ENCODE measurements at places on chromosomes 2 and 18.

- DNase-seq, result no peak
These were observed 988.8 kb upstream of the CNTNAP5 start for GRCh38 chr2:123036300-123036699.

DNA sequence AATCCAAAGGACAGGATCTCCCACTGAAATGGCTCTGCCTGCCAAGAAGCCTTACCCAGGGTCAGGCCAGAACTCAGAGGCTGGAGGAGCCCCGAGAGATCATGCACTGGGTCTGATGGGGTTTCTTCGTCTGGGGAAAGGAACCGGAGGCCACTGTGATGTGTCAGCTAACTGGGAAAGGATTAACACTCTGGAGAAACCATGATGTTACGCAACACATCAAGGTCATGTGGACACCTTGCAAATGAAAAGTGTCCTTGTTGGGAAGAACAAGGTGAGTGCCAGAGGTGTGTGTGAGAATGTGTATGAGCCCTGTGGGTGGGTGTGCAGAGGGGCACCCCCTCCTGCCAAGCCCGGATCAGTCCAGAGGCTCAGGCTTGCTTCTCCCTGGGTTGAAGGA, 86.9 kb downstream of the CRACDL start:
- DNase-seq, result no peak

DNA sequence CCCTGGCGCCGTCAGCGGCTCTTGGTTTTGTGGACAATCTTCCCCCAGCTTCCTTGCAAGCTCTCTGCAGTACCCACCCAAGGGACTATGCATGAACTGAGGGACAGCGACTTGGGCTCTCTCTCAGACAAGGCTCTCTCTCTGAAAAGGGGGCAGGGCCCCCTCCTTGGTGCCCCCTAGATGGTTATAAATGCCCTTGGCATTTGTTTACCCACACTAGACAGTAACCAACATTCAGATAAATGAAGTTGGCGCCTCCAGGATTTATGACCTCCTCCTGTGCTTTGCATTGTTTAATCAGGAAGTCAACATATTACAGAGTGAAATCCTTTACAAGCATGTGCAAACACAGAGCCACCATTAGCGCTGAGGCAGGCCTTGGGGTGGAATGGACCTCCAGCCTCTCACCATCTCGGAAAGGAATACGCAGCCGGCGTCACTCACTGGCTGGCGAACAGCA, 547.4 kb upstream of the ID2 start:
- no peak for DNase-seq

DNA sequence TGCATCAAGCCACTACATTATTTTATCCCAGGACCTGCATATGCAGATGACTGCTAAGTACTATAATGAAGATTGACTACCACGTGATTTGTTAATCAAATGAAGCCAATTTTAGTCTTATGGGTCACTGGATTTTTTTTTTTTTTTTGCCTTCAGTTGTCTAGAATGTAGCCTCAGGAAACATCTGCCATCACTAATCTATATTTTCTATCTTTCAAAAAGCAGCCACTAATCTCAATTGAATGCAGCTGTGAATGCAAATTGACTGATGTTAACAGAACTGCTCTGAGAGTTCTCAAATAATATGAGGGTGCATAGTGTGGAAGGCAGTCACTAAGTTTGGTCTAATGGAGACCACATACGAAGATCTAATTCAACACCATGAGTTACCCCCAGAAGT, 106.3 kb downstream of the ABCA12 start:
- no peak for DNase-seq

DNA sequence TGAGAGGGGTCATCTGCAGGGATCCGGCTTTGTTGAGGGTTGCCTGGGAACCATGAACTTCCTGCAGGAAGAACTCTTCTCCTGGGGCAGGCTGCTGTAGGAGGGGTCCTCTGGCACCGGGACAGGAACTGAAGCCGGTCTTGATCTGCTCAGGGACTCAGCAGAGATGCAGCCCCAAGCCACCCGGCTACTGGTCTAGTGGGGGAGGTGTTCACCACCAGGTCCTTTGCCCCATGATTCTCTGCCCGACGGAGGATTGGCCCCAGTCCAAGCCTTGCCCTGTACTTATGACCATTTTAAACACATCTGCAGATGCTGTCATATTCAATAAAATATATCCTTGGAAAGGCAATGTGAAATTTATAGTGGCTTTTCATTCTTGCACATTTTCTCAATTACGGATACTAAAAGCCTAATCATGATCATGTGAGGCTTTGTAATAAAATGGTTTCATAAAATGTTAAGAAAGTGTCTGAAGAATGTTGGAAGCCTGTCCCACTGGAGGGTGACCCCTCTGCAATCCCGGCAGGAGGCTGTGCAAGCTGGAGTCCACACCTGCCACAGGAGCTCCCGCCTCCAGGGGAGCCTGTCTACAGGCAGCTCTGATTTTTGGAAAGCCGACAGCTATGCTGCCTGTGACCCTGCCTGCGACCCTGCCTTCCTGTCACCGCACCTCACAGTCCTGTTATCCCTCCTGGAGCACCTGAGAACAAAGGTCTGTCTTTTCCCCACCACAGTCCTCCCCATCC, 98.8 kb upstream of the TAF1B start:
- no peak for DNase-seq

- DNase-seq, result no peak
These were observed 204.8 kb downstream of the RBM43 start for GRCh38 chr2:151056870-151057269.

- no peak for DNase-seq
These were observed 297.0 kb upstream of the PKDCC start for GRCh38 chr2:41750829-41751228.

DNA sequence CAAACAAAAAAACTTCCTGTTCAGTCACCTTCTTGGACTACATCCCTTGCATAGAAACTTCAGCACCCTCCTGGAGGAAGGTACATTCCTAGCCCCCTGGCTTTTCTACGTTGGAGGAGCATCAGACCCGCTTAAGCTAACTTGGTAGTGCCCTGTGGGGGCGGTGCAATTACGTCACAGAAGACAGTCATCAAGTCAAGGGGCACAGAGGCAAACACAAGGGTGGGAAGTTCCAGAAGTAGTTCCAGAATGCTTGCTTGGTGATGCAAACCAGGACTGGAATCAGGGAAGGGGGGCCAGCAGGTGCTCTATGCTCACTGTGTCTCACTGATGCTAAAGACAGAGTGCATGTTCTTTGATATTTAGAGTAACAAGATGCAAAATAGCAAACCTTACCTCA, 15.2 kb upstream of the AGFG1 start:
- no peak for DNase-seq

- DNase-seq, result no peak
These were observed 1103.6 kb downstream of the LRP1B start for GRCh38 chr2:141027221-141027620.

DNA sequence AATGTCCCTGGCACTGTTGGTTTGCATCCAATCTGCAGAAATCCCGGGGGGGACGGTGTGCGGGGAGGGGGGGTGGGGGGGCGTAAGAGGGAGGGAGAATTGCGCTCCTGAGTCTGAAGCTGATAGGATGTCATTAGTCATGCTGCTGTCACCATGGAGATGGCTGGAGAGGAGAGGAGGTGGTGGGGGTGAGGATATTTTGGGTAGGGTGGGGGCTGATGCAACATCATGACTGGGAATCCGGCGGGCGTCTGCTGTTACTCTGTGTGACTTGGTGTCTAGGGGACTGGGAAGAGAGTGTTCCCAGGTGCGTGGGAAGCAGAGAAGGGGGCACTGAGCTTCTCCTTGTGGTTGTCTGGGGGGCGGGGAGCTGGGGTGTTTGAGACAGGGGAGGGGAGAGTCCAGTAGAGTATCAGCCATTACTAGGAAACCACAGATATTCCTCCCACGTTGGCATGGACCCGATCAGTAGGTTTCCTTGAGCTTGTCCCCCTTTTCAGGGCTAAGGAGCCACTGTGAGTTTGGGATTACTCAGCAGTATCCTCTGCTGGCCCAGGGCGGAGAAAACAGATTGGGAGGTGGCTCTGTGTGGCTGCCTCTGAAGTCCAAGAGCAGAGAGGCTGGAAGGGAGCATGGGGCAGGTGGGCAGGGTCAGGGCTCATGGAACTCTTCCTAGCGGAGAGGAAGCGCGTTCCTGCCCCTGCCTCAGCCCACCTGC, 18.9 kb downstream of the TET3 start:
- DNase-seq, result no peak

DNA sequence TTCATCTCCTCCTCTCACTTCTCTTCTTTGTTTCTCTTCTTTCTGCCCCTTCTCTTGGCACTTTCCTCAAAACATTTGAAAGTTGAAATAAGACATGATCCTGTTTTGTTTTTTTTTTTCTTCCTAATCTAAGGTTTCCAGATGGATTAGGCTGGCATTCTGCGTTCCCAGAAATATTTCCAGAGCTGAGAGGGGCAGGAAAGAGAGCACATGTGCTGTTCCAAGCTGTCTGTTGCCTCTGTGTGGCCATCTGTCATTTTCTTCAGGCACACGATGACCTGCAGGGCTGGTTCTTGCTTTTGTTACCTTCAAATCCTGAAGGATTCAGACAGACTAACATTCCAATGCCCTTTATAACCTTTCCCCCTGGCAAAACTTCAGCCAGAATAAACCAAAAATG, 142.9 kb downstream of the RNF144A start:
- DNase-seq, result no peak

DNA sequence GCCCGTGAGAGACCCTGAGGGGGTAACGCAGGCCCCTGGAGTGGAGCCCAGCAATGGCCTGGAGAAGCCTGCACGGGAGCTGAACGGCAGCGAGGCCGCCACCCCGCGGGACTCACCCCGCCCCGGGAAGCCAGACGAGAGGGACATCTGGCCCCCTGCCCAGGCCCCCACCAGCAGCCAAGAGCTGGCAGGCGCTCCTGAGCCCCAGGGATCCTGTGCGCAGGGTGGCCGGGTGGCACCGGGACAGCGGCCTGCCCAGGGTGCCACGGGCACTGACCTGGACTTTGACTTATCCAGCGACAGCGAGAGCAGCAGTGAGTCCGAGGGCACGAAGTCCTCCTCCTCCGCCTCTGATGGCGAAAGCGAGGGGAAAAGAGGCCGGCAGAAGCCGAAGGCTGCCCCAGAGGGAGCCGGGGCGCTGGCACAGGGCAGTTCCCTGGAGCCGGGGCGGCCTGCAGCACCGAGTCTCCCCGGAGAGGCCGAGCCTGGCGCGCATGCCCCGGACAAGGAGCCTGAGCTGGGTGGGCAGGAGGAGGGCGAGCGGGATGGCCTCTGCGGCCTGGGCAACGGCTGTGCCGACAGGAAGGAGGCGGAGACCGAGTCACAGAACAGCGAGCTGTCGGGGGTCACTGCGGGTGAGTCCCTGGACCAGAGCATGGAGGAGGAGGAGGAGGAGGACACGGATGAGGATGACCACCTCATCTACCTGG, 35.1 kb downstream of the CTDP1 start:
- DNase-seq, result no peak

DNA sequence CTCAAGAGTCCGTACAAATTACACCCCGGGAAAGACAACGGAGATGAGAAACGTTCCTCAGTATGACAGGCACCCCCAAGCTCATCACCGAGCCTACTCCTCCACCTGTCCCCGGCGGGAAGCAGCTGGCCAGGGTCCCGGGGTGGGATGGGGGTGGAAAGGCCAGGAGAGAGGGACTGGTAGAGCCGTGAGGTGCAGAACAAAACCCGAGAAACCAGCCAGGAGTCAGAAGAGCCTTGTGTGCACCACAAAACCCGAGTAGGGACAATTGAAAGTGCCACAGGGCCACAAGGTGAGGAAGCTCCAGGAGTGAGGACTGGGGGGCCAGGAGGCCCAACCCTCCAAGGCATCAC, 75.5 kb upstream of the SALL3 start:
- DNase-seq, result no peak

DNA sequence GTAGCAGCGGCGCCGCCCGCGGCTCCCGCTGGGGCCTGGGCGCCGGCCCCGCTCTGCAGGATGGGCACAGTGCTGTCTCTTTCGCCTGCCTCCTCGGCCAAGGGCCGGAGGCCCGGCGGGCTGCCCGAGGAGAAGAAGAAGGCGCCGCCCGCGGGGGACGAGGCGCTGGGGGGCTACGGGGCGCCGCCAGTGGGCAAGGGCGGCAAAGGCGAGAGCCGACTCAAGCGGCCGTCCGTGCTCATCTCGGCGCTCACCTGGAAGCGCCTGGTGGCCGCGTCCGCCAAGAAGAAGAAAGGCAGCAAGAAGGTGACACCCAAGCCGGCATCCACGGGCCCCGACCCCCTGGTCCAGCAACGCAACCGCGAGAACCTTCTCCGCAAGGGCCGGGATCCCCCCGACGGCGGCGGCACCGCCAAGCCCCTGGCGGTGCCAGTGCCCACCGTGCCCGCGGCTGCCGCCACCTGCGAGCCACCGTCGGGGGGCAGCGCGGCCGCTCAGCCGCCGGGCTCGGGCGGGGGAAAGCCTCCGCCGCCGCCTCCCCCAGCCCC, 369 bp downstream of the CDK5R2 start:
- DNase-seq, result no peak

DNA sequence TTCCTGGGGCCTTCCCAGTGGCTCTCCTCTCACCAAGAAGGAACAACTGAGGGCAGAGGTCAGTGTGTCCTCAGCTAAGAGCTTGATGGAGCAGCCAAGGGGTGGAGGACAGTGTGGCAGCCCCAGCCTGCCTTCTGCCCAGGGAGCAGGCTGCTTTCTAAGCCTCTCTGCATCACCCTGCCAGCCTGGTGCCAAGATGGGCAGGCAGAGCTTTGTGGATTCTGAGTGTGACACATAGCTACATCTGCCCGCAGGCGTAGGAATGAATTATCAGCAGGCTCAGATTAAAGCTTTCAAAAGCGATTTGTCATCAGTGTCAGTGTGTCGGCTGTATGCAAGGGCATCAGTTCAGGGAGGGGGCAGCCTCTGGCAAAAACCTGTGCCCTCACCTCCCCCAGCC, 8.7 kb downstream of the MAL start:
- no peak for DNase-seq

- no peak for DNase-seq
These were observed 680 bp downstream of the CTDSP1 start for GRCh38 chr2:218400167-218400929.

DNA sequence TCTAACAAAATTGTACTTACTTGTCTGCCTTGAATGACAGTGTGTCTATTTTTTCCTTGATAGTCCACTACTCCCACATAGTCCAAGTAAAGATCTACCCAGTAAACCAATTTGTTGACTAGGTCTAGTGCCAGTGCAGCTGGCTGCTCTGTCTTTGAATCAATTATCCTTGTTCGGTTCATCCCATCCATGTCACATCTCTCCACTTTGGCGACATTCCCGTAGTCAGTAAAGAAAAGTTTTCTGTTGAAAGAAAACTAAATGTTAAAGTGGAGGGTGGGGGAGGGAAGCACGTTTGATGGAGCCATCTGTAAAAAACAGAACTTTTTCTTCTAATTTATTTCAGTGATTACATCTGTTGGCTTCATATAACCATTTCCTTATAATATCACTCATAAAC, 1068.8 kb downstream of the LRP1B start:
- DNase-seq, result no peak

DNA sequence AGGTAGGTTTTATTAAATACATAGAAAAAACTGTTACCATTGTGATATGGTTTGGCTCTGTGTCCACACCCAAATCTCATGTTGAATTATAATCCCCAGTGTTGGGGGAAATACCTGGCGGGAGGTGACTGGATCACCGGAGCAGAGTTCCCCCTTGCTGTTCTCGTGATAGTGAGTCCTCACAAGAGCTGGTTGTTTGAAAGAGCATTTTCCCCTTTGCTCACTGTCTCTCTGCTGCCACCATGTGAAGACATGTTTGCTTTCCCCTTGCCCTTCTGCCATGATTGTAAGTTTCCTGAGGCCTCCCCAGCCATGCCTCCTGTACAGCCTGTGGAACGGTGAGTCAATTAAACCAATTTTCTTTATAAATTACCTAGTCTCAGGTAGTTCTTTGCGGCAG, 352.7 kb upstream of the SLC39A10 start:
- DNase-seq, result no peak
